ENCODE measurements at places on chromosomes 11 and 22.
A peak's percentile ranks its signal among the peaks of the same experiment; 100 is the strongest.

DNA sequence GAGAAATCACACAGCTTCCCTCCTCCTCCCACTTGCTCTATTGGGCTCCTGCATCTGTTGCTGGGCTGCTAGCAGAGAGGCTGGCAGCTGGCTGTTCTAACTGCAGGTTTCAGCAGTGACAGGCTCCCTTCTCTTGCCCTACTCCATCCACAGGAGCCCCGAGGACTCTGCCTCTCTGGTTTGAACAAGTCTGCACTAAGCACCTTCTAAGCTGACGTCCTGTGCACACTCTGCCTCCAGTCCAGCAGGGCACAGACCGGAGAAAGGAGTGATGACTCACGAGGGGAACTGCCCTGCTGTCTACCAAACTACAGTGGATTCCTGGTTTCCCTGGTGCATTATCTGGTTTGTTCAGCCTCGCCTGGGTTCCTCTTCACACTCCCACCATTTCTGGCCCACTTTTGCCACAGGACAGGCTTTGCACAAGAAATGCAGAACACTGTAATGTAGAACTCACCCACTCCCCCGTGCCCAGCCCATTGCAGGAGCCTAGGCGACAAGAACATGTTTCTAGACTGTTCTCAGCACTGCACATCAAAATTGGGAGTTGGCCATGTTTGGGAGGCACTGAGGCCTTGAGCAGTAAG is 26.0 kb downstream of the IL10RA start:
- DNase-seq: no peak

- peak; percentile 21 for DNase-seq
Observed at GRCh38 chr11:121650351-121651256, 197.8 kb upstream of the SORL1-AS1 start.

- DNase-seq: no peak
Observed at GRCh38 chr22:32720924-32721323, 80.6 kb upstream of the TIMP3 start.

DNA sequence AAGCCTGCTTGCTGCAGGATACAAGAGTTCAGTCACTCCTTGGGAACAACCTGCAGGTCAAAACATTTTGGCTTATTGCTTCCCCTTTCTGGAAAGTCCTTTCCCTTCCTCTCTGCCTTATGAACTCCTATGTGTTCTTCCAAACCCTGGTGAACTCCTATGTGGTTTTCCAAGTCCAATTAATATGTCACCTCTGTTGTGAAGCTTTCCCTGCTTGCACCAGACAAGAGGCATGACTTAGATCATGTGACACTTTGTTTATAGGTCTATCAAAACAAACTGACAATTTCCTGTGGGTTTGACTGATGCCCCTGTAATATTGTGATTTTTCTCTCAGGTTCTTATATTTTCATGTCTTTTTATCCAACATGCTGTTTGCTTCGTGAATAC is 64.2 kb downstream of the ENDOD1 start:
- no peak for DNase-seq

DNA sequence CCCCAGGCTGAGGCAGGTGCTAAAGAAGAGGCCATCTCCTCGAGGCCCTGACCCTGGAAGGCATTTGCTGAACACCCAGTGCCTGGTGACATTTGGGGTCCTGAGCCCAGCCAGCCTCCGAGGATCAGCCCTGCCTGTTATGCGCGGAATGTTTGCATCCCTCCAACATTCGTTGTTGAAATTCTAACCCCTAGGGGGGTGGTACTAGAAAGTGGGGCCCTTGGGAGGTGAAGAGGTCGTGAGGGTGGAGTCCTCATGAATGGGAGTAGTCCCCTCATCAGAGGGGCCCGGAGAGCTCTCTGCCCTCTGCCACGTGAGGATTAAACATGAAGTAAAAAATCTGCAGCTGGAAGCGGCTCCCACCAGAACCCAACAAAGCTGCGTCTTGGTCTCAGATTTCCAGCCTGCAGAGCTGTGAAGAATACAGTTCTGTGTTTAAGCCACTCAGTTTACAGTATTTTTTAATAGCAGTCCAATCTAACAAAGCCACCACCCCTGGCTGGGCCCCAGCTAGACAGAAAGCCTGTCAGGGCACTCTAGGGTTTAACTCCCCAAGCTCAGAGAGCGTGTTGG is 35.3 kb upstream of the SEPTIN5 start:
- no peak for DNase-seq

DNA sequence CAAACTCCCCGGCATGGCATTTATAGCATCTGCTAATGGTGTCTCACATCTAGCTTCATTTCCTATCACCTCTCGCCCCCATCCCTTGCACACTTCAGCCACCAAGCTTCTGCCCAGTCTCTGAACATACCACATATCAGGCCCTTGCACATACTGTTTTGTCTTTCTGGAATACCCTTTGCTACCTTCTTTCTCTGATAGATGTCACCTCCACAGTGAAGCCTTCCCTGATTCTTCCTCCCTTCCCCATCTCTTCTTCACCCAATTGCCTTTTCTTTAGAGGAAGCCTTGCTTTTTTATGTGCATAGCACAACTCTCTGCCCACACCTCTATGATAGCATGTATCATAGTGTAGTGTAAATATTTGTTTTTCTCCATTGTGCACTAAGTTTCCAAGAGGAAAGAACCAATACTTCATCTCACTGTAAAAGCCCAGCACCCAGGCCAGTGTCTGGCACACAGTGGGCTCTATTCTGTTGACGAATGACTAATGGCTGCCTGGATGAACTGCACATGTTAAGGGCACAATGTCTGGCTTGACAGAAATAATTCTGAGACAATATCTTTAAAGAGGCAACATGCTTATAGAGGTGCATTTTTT is 27.8 kb downstream of the P4HA3 start:
- DNase-seq: no peak

- no peak for DNase-seq
Observed at GRCh38 chr11:67616431-67617242, 9.9 kb downstream of the NDUFV1 start.

DNA sequence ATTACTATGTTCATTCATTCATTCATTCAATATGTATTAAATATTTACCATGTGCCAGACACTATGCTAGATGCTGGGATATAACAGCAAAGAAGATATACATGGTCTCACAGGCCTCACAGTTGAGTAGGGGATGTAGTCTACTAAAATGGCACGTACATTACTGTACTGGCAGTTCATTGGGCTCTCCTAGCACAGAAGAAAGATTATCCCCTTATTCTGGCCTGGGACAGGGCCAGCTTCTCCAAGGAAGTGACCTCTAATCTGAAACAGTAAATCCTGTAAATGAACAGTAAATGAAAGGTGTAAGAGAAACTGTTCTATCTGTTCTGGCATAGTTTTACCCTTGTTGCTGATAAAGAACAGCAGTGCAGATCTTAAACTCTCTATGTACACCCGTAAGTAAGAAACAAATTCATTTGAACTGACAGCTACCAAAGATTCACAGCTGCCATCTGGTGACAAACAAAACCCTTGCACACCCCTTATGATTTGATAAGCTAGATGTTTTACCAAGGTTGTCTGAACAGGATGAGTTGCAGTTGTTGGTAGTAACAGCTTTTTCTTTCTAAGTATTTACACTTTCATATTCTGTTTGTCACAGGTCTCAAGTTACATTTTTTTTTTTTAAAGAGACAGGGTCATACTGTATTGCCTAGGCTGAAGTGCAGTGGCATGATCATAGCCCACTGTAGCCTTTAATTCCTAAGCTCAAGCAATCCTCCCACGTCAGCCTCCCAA is 263.1 kb downstream of the TMEM135 start:
- DNase-seq: no peak

DNA sequence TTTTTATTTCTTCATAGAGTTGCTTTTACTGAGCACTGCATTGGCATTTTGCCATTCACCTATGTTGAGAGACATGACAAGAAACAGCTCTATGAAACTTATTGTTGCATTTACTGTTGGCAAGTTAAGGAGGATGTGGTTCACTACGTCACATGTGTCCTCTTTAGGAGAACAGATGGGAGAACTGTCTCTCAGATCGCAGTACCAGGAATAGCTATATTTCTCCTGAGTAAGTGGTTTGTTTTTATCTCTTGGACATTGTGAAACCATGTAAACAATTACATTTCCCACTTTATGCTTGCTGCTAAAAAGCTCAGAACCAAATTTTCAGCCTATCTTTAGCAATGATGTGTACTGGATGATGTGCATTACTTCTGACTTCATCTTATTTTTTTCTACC is 34.8 kb upstream of the PSMA1 start:
- DNase-seq: no peak

DNA sequence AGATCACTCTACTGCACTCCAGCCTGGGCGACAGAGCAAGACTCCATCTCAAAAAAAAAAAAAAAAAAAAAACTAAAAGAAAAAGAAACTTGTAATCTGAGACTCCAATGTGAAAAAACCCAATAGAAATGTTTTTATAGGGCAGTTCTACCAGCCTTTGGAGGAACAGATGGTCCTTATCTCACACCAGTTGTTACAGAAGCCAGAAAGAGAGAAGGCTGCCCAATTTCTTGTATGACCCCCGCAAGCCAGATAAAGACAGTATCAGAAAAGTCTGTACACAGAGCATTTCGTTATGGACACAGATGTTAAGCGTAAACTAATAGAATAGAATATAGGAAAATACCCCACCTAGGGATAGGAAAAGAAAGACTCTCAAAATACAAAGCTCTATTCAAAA is 11.3 kb upstream of the TSGA10IP start:
- DNase-seq: no peak

GRCh38 chr11:17383461-17383860 is 5.0 kb downstream of the KCNJ11 start:
- no peak for DNase-seq

DNA sequence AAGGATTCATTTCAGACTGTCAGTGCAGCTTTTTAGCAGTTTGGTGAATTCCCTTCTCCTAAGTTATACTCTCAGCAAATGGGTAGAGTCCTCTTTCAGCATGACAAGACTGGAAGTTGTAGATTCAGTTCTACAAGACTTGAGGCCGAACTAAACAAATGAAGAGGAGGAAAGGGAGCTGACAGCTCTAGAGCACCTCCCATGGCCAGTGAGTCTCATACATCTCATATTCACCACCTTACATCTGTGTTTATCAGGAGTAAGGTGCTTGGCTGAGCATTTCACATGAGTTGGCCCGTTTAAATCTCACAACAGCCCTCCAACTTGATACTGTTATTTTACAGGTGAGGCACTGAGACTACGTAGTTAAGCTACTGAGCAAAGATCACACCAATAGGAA is 30.4 kb downstream of the SEZ6L start:
- no peak for DNase-seq
